ENCODE measurements at places on chromosomes 7 and 10. TPM values are rescaled to one million over a fixed set of nuclear protein-coding genes. Genes with fewer than 3 reads are reported as not detected.

DNA sequence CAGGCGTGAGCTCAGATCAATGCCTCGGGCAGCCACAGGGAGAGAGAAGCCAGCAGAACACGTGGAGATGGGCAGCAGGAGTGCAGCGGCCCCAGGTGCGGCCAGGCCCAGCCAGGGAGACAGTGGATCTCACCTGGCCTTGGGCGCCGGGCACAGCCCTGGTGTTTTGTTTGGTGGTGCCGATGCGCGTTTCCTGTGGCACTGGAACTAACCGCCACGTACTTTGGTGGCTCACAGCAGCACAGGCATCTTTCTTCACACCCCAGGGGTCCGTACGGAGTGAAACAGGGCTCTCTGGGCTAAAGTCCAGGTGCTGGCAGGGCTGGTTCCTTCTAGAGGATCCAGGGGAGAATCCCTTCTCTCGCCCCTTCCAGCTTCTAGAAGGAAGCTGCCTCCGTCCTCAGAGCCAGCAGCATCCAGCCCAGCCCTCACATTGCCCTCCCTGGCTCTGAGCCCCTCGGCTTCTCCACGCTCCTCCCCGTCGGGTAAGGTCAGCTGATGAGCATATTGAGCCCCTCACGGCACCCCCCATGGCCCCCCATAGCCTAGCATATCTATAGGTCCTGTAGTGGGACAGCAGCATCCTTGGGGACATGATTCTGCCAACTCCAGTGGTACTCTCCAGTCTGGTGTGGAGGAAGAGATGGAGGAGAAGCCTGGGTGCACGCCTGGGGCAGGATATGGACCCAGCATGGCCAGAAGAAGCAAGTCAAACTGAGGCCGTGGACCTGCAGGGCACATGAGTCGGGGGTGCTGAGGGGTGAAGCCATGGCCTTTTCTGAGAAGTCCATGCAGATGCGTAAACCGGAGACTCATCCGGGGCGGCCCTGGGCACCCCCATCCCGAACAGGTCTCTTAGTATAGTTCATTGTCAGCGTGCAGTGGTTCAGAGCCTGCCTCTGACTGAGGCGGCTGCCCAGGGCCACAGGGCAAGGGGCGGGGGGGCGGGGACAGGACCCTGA is 43.4 kb upstream of the PPP2R2D start:
- no peak for DNase-seq

GRCh38 chr7:66751945-66752344 is 11.4 kb downstream of the RABGEF1 start:
- no peak for DNase-seq

DNA sequence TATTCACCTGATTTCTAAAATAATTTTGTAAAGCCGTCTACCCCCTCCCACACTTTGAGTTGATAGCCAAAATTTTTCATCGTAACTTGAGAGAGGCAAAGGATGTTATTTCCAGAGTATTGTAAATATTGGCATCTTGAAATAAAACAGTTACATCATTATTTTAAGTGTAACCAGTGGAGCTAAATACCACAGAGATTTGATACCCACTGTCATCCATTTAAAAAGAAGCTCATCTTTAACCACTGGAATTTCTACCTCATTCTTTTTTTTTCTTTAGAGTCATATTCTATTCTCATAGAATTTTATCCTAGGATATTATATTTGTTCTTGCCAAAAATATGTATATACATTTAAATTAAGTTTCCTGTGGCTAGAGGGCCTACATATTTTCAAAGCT is 48.6 kb downstream of the CAMK1D start:
- no peak for DNase-seq

PRKG1 gene
- 62.6 TPM for total RNA-seq

DNA sequence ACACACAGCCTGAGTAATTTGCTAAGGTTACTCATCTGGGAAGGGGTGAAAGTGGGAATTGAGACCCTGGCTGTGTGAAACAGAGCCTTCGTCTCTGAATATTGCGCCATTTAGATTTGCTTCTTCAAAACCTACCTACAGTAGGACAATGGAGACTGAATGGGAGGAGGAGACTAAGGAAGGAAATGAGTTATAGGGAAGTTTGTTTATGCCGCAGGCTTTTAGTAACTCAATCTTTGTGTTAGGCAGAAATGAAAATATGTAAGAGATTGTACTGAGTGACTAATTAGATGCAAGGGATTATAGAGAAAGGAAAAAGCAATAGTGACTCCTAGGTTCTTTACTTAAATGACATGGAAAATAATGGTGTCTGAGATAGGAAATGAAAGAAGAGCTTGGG is 80.2 kb downstream of the KCND2 start:
- no peak for DNase-seq

TWIST1 gene
- 1.8 TPM for total RNA-seq

FAM237B gene
- total RNA-seq = not detected

DNA sequence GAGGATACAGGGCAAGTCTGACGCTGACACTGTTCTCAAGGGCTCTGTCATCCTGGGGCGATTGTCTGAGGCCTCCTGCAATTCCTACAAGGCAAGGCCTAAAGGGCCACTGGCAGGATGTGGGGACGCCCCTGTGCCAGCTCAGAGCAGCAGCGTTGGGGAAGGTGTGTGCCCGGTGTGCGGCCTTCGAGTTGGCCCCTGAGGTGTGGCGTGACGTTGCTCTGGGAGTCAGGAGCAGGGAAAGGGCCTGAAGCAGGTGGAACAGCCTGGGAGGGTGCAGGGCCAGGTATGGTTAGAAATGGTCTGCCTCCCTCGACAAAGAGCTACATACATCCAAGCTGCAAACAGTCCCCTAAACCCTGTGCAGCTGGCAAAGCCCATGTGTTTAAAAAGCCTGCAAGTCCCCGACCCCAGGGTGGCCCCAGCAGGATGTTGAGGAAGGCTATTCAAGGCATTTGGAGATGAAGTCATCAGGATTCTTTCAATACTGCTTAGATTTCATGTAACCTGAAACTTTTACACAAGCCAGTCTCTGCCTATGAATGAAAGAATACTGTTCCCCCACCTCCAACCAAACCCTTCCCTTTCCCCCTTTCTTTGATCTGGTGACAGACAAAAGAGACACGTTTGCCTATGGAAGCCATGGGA is 142.5 kb upstream of the TNS3 start:
- no peak for DNase-seq

TMEM26 gene
- 3.6 TPM for total RNA-seq

- no peak for DNase-seq
Measured at GRCh38 chr10:55704950-55705349, 656.1 kb downstream of the ZWINT start.

TMEM196 gene
- 0.06 TPM for total RNA-seq
